ENCODE measurements at places on chromosomes 1 and 21.

DNA sequence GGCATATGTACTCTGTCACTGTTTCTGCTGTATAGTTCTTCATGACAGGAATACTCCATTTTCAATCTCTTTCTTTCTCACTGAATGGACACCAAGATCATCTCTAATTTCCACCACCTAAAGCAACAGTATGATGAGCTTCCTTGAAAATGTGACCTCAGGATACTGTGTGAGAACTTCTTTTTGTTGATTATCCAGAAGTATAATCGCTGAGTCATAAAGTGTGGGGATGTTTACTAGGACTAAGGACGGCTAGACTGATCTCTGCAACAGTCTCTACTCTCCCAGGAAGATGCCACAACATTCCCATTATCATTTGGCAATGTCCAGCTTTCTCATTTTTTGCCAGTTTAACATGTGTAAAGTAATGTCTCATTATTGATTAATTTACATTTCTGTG, 70.3 kb downstream of the TNFSF18 start:
- DNase-seq, result no peak

- no peak for DNase-seq
Measured at GRCh38 chr1:225465793-225466517, 38.1 kb upstream of the LBR start.

DNA sequence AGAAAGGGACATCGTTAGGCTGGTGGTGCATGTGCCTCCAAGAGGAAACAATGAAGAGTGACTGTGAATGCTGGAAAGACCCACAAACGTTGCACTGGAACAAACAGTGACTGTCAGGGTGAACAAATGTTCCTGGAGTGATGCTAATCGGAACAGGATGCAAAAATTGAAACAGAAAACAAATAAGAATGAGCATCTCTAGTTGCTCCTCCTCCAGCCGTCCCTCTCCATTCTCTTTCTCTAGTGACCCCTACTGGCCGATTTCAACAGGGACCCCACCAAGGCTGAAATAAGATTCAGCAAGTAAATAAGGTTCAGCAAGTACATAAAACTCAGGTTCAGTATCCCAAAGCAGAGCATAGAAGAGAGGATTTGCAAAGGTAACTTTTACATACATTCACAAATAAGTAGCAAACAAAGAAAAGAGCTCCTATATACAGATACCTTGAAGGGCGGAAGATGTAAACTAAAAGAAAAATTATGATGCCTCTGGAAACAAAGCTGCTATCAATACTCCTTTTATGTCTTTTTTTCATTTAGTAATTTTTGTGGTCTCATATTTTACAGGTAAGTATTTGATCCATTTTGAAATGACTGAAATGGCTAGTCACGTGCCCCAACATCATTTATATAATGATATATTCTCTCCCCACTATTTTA, 836.1 kb upstream of the ADAMTS5 start:
- no peak for DNase-seq

GRCh38 chr1:81254560-81254959, 546.2 kb upstream of the ADGRL2 start:
- DNase-seq, result no peak

GRCh38 chr1:147895123-147895522, 7.5 kb upstream of the GJA8 start:
- DNase-seq, result no peak

DNA sequence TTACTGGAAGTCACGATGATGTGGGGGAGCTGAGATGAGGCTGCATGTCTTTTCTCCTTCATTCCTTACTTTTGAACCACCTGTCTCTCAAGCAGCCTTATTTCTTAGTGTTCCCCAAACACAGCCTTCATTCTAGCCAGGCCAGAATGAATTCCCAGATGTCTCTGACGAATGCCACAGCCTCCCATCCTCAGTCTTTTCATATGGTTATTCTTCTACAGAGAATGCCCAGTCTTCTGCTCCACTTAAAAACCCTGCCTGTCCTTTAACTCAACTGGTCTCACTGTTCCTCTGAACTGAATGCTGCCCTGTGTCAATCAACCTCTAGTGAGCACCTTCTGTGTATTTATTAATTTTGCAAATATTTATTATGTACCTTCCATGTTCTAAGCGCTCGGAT, 156.2 kb downstream of the PLA2G4A start:
- DNase-seq, result no peak

DNA sequence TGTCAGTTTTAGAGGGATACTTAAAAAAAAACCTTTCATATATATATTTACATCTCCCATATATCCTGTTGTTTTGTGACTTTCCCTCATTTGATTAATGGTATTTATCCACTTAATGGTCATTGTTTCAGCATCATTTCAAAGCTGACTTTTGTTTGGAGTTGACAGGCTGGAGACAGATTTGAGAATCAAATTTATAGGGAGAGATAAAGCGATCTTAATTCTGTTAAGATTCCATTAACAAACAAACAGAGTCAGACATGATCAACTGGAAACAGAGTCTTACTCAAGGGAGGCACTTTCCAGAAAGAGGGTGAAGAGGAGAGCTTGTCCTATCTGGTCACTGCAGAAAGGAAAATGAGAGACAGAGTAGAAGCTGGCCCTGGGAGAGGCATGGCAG, 283.4 kb downstream of the TTLL7 start:
- DNase-seq, result no peak

DNA sequence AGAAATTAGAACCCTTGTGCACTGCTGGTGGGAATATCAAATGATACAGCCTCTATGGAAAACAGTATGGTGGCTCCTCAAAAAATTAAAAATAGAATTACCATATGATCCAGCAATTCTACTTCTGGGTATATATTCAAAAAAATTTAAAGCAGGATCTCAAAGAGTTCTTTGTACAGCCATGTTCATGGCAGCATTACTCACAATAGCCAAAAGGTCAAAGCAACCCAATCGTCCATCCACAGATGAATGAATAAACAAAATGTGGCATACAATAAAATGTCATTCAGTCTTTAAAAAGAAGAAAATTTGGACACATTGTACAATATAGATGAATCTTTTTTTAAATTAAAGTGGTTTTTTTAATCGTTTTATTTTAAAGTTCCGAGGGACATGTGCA, 36.3 kb upstream of the ERG start:
- DNase-seq, result no peak

DNA sequence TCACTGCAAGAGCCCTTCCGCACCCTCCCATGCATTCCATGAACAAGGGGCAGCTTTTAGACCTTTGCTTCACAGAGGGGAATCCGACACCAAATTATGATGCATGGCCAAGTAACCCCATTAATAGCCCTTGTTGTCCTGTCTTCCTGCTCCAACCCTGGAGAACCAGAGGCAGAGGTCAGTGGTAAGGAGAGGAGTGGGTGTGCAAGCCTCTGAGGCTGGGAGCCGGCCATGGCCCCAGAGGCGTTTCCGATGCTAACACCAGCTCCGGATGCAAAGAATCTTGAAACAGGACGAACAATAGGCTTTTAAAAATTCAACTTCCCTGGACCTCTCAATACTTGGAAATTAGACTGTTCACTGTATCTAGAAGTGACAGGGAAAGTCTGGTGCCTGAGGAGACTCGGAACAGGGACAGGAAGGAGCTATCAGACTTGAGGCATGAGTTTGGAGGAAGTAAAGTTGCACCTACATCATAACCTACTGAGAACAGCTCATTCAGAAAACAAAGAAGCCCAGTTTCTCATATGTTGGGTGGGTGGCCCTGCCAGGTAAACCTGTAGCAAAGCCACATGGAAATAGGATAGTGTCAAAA, 101.2 kb upstream of the ERG start:
- no peak for DNase-seq

DNA sequence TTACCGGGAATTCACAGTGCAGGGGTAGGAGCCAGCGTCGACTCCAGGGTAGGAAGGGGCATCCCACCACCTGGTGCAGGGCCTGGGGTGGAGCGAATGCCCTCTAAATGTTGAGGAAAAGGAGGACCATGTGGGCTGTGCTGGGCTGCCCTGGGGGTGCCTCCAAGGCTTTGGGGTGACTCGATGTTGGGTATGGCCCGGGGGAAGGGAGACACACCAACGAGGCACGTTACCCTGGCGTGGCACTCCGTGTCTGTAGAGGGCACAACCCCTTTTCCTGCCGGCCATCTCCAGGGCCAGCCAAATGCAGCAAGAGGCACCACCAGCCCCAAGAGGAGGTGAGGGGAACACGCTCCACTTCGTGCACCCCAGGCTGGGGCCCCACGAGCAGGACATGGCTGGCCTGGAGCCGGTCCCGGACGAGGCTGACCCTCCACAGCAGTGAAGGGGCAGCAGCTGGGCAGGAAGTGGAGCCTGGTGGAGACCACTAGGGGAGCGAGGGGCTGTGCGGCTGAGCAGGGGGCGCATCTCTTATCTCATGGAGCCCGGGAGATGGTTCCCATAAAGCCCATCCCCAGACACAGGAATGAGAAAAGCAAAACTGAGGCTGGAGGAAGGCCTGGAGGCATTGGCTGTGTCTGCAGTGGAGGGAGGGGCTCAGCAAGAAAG, 11.2 kb downstream of the ACTRT2 start:
- DNase-seq, result no peak

DNA sequence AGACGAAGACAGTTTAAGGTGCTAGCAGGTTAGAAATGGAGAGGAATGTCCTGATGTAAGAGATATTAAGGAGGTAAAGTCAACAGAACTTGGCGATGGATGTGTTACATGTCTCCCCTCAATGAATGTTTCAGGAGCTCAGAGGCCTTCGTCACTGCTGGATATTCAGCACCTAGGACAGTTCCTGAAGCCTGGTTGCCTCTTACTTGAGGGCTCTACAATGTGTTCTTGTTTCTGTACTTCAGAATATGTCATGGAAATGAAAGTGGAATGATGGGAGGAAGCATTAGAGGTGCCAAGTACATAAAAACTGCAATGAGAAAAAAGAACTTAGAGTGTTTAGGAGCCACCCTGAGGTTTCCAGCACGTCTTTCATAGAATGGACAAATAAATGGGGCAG, 17.7 kb downstream of the TNR start:
- no peak for DNase-seq

- peak; percentile 77 for DNase-seq
Measured at GRCh38 chr1:48750109-48750508, 26.6 kb downstream of the BEND5 start.

- no peak for DNase-seq
Measured at GRCh38 chr1:230759369-230760065, 12.3 kb downstream of the CAPN9 start.

- no peak for DNase-seq
Measured at GRCh38 chr1:204081164-204081790, 8.4 kb downstream of the SOX13 start.

GRCh38 chr21:17598437-17598836, 14.3 kb downstream of the BTG3 start:
- DNase-seq, result no peak

GRCh38 chr1:202567738-202568137, 142.5 kb downstream of the SYT2 start:
- DNase-seq, result no peak

DNA sequence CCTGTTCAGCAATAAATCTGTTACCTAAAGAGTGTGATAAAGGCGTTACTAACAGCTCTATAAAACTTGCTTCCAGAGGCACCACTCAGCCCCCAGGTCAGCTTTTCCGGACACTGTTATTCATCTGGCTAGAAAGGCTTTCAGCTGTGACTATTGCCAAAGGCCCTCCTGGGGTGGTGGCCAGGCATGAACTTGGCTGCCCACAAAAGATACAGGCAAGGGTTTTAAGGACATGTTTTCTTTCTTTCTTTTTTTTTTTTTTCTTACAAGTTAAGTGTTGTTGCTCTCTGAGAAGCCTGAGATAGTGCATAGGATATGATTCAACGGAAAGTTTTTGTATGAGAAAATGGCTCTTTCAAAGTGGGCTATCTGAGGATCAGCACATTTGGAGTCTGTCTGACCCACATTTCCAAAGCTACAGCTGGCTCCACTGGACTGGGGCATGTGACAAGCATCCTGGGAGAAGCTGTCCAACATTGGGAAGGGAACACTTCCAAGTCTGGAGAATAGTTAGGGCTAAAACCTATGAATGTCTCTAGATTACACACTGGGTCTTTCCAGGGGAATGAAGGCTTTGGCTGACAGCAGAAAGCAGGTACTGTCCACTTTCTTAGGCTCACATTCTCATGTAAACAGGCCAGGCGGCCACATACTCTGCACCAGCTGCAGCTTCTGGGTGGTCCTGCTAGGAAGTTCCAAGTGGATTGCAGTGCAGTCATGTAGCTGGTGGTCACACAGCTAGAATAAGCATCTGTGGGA, 639.7 kb downstream of the LMO4 start:
- DNase-seq, result no peak

DNA sequence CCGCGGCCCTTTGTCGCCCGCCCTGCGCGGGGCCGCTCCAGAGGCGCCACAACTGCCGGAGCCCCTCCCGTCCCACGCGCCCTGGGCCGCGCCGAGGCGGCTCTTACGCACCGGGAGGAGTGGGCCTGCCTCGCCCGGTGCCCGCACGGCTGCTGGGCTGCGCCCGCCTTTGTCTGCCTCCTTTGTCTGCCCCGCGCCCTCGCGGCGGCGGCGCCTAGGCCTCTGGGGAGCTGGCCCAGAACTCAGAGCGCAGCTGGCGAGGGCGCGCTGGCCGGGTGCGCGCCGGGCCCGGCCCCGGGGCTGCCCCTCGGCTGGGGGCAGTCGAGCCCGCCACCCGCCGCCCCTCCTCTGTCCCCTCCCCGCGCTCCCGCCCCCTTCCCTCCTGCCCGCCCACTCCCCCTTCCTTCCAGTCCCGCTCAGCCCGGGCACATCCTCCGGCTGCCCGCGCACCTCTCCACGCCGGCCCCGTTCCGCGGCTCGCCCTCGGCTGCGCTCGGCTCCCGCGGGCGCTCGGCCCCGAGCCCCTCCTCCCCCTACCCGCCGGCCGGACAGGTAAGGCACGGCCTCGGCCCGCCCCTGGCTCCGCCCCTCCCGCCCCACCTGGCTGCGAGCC, at the start of gene DRAXIN:
TSS of gene DRAXIN (plus strand) at position 409 of the 613 bp plus-strand sequence. CDS start 14,549 bp downstream, outside the sequence.
- DNase-seq, result no peak

DNA sequence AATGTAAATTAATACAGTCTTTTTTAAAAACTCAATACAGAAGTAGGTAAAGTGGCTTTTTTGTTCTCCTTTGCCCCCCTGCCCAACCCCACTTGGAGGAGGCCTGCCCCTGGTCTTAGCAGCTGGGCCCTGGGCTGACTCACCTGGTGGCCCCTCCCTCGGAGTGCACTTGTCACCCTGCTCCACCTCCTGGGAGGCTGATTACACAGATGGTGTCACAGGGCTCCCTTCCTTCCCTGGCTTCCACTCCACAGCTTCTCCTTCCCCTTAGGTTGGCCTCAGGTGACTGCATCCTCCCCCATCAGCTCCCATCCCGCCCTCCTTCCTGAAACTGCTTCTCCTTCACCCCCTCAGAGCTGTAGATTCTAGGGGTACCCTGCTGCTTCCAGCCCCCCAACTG, 11.7 kb upstream of the CAPN9 start:
- DNase-seq, result no peak

- no peak for DNase-seq
Measured at GRCh38 chr1:78854556-78854955, 152.0 kb downstream of the ADGRL4 start.

- peak; percentile 2 for DNase-seq
Measured at GRCh38 chr1:77900687-77901293, 12.4 kb downstream of the NEXN start.

- DNase-seq, result no peak
Measured at GRCh38 chr21:27192281-27192949, 225.5 kb upstream of the ADAMTS5 start.

- DNase-seq, result no peak
Measured at GRCh38 chr1:165162671-165163241, 193.8 kb downstream of the LMX1A start.

- DNase-seq, result peak; percentile 27
Measured at GRCh38 chr1:26471498-26472319, 531 bp upstream of the HMGN2 start.

- DNase-seq, result no peak
Measured at GRCh38 chr21:33109574-33110339, 39.8 kb downstream of the OLIG1 start.

- no peak for DNase-seq
Measured at GRCh38 chr1:205077934-205078311, 6.3 kb downstream of the TMEM81 start.

All from naive B cell (primary cell).